Epithelial cell of esophagus (primary cell): ENCODE measurements at places on chromosomes 4 and X.
A peak's percentile ranks its signal among the peaks of the same experiment; 100 is the strongest.

DNA sequence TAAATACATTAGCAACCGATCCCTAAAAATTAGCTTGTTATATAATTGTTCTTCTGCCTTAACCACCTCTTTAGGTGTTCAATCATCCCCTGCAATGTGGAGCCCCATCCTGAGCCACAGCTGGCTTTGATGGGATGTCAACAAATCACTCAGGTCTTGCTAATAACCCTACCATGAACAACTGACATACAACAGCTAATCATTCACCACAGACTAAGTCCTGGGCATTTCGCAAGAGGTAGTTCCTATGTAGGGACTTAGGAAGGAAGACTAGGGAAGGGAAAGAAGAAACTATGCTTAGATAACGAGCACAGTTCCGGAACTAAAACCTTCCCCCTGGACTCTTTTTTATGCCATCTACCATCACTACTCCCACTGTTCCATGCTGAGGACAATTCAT, 63.6 kb upstream of the PTCHD1 start:
- peak; percentile 17 for DNase-seq

GRCh38 chrX:121641560-121641959, 594.1 kb downstream of the GLUD2 start:
- DNase-seq = peak; percentile 75

GRCh38 chr4:127967141-127967775, 2.1 kb downstream of the ABHD18 start:
- DNase-seq = peak; percentile 16

- DNase-seq = no peak
These were observed 61.6 kb downstream of the SEC24D start for GRCh38 chr4:118774321-118774720.

DNA sequence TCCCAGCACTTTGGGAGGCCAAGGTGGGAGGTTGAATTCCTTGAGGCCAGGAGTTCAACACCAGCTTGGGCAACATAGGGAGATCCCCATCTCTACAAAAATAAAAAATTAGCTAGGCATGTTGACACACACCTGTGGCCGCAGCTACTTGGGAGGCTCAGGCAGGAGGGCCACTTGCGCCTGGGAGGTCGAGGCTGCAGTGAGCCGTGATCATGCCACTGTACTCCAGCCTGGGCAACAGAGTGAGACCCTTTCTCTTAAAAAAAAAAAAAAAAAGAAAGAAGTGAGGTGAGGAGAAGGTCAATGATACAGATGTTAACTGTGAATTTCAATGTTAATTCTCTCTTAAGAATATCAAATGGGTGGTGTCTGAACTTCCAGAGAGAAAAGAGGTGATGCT, 15.1 kb upstream of the AP1S2 start:
- no peak for DNase-seq

GRCh38 chr4:108118505-108118904, 50.2 kb downstream of the LEF1 start:
- DNase-seq = peak; percentile 67

DNA sequence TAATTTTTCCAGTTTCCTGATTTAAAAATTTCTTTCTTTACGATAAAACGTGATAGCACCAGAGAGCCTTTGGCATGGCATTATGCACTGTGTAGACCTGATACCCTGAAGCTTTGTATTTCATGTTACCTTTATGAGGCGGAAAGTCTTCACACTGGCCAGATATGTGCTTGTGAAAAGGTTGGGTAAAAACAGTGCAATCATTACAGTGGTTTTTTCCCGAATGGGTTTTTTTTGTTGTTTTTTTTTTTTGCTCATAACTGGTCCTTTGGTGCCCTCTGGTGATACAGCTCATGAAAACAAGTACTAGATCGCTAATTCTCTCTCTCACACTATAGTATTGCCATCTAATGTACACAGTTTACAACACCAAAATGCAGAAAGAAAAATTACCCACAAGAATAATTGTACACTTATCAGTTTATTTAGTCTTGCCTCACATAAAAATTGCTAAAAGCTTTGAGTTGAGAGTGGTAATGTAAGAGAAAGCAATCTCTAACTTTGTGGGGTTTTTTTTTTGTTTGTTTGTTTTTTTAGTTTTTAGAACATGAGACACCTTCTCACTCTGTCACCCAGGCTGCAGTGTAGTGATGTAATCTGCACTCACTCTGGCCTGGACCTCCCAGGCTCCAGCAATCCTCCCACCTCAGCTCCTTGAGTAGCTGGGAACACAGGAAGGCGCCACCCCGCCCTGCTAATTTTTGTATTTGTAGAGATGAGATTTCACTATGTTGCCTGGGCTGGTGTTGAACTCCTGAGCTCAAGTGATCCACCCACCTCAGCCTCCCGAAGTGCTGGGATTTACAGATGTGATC, 21.3 kb downstream of the SPCS3 start:
- peak; percentile 50 for DNase-seq

DNA sequence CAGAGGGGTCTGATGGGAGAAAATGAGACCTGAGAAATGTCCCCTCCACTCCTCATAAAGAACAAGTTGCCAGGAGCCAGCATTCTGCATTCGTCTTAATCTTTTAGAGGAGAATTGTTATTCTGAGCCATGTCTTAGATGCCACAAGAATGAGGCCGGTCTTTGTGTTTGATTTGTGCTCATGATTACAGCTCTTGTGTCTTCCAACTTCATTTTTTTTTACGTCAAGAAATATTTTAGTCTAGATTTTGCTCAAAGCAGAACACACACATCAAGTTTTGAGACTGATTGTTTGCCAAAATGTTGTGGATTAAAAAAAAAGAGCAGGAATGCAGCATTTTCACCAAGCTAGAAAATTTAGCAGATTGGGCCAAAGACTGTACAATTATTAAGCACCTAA, 130.6 kb upstream of the PITX2 start:
- DNase-seq = no peak

GRCh38 chr4:85715991-85716737, 241.2 kb downstream of the ARHGAP24 start:
- DNase-seq = no peak

GRCh38 chrX:129698150-129698549, 40.6 kb upstream of the XPNPEP2 start:
- peak; percentile 39 for DNase-seq

- DNase-seq = no peak
These were observed 1.3 kb downstream of the AMER1 start for GRCh38 chrX:64204252-64204651.

DNA sequence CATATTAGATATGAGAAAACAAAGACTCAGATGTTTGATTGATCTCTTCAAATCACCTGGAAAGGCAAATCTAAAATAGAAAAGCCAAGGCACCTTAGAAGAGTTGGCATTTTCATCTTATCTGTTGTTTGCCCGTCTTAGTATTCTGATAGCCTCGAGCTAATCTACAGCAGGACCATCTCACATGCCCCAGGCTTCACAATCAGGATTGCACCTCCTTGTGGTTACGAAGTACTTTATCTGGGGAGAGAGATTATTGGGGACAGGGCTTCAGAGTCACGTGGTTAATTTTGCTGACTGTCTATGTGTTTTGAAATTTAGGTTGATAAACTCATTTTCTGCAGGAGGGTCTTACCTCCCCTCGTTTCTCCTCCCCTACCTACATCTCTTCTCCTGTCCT, 313.1 kb upstream of the ANXA10 start:
- DNase-seq = no peak

DNA sequence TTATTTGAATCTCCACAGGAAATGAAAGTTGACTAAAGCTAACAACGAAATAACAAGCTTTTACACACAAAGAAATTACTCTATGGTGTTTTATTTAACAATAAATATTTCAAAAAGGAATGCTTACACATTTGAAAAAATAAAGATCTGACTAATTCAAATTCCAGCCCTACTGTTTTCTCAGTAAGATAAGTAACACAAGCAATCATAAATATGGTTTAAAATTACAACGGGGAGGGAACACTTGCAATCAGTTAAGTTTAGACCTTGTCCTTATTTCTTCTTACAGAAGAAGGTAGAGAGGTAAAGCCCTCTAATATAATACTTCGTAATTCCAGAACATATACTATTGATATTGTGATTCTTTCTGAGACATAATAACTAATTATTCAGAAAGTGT, 158.5 kb downstream of the DHX15 start:
- DNase-seq = no peak

- DNase-seq = peak; percentile 56
These were observed 111.7 kb downstream of the PABPC4L start for GRCh38 chr4:134089885-134090284.

DNA sequence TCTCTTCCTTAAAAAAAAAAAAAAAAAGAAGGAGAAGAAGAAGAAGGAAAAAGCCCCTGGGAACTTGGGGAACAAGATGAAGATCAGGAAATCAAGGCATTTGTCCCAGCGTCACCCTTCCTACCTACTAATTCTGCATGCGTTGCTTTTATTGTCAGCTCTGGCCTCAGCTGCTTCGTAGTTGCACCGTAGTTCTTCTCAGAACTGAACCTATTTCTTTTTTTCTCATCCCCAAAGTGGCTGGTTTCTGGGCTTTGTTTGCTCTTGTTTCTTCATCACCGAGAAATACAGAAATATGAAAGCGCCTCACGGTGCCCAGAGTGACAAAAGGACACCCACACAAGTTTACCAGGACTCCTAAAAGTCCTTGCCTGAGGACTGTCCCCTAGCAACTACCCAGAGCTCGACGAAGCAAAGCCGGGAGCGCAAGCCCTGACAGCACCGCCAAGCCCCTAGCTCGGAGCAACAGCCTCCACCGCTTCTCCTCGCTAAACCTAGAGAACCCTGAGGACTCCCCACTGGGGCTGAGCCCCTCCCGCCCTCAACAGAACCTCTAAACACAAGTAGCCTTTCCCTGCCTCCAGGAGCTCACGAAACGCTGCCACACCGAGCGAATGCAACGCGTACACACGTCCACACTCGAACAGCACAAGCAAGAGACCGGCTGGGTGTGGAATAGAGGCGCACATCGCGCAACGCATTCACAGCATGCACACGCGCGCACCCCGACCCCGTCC, 710 bp downstream of the PRKG2 start:
- peak; percentile 28 for DNase-seq

DNA sequence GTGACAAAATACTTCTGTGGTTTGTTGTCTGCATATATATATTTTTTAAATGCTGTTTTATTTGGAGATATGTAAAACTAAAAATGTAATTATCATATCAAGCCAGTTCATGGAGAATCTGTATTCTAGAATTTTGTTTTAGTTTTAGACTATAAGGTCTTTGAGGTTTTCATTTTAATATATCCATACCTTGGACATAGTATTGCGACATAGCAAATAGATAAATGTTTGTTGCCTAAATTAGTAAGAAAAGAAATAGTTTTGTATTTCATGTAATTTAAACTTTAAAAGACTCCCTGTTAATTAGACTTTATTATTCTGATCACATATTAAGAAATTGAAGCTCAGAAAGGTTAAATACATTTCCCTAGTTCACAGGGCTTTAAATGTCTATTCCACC, 472.9 kb downstream of the GBA3 start:
- DNase-seq = no peak

- no peak for DNase-seq
These were observed 614.8 kb downstream of the PCDH18 start for GRCh38 chr4:136917312-136918110.

DNA sequence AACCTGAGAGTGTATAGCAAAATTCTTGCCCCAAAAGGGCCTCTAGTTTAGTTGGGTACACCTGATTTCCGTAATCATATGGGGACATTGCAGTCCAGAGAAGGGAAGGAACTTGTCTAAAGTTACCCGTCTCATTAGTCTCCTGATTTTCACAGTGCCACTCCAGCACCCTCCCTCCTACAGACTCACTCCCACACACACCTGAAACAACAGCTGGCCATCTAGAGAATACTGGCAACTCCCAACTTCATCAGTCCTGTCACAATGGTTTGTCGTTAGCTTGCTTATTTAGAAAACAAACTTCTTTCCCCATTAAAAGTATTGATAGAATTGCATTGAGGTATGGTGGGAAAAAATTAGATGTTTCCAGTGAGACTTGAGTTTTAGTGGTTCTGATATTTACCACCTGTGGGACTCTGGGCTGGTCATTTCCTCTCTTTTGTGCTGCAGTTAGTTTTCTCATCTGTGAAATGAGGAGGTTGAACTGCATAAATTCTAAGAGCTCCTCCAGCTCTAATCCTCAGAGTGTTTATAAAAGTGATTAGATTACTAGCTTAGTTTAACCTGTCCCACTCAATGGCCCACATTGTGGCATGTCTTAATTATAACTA, 1.7 kb downstream of the IL13RA1 start:
- no peak for DNase-seq

DNA sequence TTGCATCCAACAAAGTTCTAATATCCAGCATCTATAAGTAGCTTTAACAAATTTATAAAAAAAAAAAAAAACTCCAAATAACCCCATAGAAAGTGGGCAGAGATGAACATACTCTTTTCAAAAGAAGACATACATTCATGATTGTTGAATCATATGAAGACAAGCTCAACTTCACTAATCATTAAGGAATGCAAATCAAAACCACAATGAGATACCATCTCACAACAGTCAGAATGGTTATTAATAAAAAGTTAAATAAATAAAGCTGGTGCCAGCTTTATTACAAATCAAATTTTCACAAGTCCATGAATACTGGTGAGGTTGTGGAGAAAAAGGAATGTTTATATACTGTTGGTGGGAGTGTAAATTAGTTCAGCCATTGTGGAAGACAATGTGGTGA, 592.0 kb downstream of the IQCM start:
- peak; percentile 44 for DNase-seq

- DNase-seq = no peak
These were observed 39.4 kb downstream of the UGT2A2 start for GRCh38 chr4:69600013-69600412.

GRCh38 chr4:101944649-101945048, 154.1 kb downstream of the BANK1 start:
- DNase-seq = peak; percentile 55

GRCh38 chrX:10106806-10107205, 50.0 kb upstream of the CLCN4 start:
- no peak for DNase-seq

- DNase-seq = peak; percentile 0
These were observed 190.8 kb downstream of the HTR2C start for GRCh38 chrX:114774691-114775090.

GRCh38 chrX:19964017-19964710, 26.7 kb downstream of the BCLAF3 start:
- peak; percentile 60 for DNase-seq

GRCh38 chr4:14958436-14958835, 43.8 kb upstream of the CPEB2 start:
- no peak for DNase-seq

GRCh38 chr4:14855719-14856061, 146.6 kb upstream of the CPEB2 start:
- DNase-seq = no peak

DNA sequence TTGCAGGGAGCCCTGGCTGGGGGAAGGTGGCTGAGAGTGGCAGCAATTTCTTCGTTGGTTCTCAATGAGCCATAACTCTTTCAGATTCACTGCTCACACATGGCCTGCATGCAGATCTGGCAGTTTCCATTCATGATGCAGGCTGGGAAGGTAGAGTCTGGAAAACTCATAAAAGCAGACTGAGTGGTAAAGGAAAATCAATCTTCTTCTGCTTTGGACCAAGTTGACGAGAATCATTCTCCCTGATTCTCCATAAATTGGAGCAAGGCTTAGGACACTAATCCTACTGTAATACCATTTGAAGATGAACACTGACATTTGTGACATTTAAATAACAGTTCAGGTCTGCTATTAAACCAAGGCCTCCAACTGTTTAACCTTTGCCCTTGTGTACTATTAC, 35.3 kb upstream of the HAND2 start:
- DNase-seq = no peak
